ENCODE measurements at places on chromosomes 1 and 21. TPM values are rescaled to one million over a fixed set of nuclear protein-coding genes. Genes with fewer than 3 reads are reported as not detected.

ILDR2 gene
- 0.09 TPM for total RNA-seq

SYT14 gene
- not detected for total RNA-seq

- no peak for DNase-seq
- H3K4me1 ChIP-seq: no peaks in the 10 kb centered on the region
- no peaks in the 10 kb centered on the region for H3K27me3 ChIP-seq
- H3K27ac ChIP-seq: no peak overlapping the region
- H3K36me3 ChIP-seq: peaks cover 13% of the 10 kb centered on the region
Measured at GRCh38 chr1:51784997-51785421, 93.5 kb downstream of the NRDC start.

VPS72 gene
- total RNA-seq: 16.0 TPM

HJV gene
- total RNA-seq: 80.5 TPM

CYP4A22 gene
- 66.9 TPM for total RNA-seq

DNA sequence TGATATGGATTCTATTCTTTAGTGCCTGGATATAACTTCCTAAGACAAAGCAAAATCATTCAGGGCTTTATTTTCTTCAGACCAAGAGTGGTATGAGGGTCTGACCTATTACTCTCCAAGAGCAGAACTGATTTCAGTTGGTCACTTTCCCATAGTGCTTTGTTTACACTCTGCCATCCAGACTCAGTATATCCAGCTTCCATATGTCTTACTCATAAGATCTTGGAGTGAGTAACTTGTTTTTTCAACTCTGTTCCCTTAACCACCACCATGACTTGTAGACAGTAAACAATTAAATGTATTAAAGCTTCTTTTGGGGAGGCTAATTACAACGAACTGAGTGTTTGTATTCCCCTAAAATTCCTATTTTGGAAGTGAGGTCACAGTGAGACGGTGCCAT, 83.4 kb downstream of the USP24 start:
- H3K4me1 ChIP-seq: peaks cover 23% of the 10 kb centered on the region
- peaks cover 1% of the 10 kb centered on the region for H3K36me3 ChIP-seq

FAM151A gene
- total RNA-seq: 5.4 TPM

PYHIN1 gene
- total RNA-seq: 1.3 TPM

DNA sequence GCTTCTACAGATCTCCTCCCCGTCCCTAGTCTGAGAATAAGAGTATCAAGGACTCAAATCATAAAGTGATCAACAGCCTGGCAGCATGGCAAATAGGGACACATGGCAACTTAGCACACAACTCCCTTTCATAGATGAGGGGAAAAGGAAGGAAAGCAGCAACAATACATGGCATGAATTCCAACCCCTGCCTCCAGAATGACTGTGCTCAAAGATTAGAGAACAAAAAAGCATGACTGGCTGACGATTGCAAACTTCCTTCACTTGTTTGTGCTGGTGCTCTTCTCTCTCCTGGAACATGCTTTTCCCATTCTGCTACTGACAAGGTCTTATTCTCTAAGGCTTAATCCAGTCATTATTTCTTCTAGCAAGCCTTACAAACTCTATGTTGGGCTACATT, 11.5 kb downstream of the KTI12 start:
- no peak overlapping the region for H3K4me3 ChIP-seq
- peaks cover 2% of the 10 kb centered on the region for H3K36me3 ChIP-seq
- no peak overlapping the region for H3K27ac ChIP-seq
- no peaks in the 10 kb centered on the region for H3K27me3 ChIP-seq

- no peaks in the 10 kb centered on the region for H3K27me3 ChIP-seq
- peaks cover 12% of the 10 kb centered on the region for H3K4me1 ChIP-seq
- peak overlapping the region; percentile 86 for H3K27ac ChIP-seq
- no peaks in the 10 kb centered on the region for H3K36me3 ChIP-seq
- DNase-seq: no peak
- H3K4me3 ChIP-seq: no peak overlapping the region
Measured at GRCh38 chr1:12130466-12131130, 36.2 kb upstream of the TNFRSF1B start.

CSMD2 gene
- 0.09 TPM for total RNA-seq

GRCh38 chr1:39575191-39576015, 1.2 kb downstream of the PABPC4 start:
- H3K4me1 ChIP-seq: peaks cover 29% of the 10 kb centered on the region
- peaks cover 4% of the 10 kb centered on the region for H3K36me3 ChIP-seq
- H3K27ac ChIP-seq: peak overlapping the region; percentile 11
- DNase-seq: peak; percentile 57
- no peaks in the 10 kb centered on the region for H3K27me3 ChIP-seq

- no peak overlapping the region for H3K4me3 ChIP-seq
- H3K27me3 ChIP-seq: peaks cover 2% of the 10 kb centered on the region
- no peak overlapping the region for H3K27ac ChIP-seq
- no peak for DNase-seq
Measured at GRCh38 chr1:212686591-212686990, 13.0 kb downstream of the BATF3 start.

DNA sequence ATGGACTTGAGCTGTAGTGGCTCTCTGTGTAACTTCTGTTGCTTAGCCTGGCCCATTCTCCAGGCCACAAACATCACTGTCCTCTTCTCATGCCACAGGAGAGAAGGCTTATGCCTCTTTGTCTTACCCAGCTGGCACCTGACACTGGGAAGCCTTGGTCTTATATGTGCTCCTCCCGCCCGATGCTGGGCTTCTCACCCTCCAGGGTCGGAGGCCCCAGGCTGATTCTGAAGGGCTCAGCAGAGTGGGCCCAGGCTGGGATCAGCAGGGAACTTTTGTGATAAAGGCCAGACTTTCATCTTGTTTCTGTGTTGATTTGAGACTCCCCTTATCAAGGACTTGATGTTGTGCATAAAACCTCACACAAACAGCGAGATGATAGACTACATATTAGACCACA, 29.8 kb downstream of the TRPM2 start:
- H3K27me3 ChIP-seq: no peaks in the 10 kb centered on the region
- no peak for DNase-seq
- H3K36me3 ChIP-seq: no peaks in the 10 kb centered on the region
- no peaks in the 10 kb centered on the region for H3K4me1 ChIP-seq

GRCh38 chr1:7409278-7409677, 361.8 kb upstream of the VAMP3 start:
- peak; percentile 30 for DNase-seq
- H3K27me3 ChIP-seq: no peaks in the 10 kb centered on the region
- no peaks in the 10 kb centered on the region for H3K4me1 ChIP-seq
- no peaks in the 10 kb centered on the region for H3K36me3 ChIP-seq

All from liver (tissue), 10 donors.